Activated naive CD8-positive, alpha-beta T cell treated with anti-CD3 and anti-CD28 coated beads, Interleukin-2, amount 50 U/mL, for 24 hours (primary cell): ENCODE measurements at places on chromosomes 5 and 9.

DNA sequence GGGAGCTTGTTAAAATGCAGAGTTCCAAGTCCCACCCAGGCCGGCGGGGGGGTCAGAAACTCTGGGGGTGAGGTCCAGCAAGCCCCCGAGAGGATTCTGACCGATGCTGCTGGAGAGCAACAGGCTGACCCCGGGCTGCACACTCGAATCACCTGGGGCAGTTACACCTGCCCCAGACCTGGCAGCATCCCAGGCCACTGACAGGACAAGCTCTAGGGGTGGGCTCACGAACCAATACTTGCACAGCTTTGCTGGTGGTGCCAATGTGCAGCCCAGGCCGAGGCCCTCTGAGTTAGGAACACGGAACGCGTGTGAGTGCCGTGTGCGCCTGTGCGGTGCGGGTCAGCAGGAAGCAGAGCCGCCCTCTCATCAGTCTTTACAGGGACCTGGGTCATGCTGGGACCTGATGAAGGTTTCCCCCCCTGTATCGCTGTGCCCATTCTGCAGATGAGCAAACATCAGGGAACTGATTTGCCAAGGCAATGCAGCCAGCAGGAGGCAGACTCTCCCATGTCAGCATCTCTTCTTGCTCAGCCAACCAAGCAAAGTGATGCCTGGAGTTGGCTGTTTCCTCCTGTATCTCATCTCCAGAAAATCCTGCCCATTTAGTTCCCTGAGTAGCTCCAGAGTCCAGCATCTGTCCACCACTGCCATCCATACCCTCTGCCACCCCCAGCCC is 16.3 kb downstream of the FAM163B start:
- DNase-seq, result no peak

- no peak for DNase-seq
Measured at GRCh38 chr5:56479126-56479525, 246.0 kb upstream of the ANKRD55 start.

- DNase-seq, result no peak
Measured at GRCh38 chr5:133924221-133924920, 44.1 kb downstream of the C5orf15 start.

DNA sequence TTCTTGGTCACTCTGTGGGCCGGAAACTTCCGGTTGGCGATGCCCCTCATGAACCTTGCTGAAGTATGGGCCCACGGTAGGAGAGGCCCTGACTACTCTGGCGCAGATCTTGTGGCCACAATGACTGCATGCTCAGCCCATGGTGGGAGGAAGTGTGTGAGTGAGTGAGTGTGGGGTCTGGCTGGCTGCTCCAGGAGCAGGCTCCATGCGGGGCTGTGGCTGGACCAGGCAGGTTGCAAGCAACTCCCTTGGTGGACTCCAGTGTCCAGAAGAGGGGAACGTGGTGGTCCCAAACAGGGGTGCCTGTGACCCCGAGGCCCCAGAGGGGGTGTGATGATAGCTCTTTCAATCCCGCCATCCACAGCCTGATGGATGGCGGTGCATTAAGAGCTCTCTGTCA is 35.5 kb upstream of the PANK3 start:
- no peak for DNase-seq

- DNase-seq, result no peak
Measured at GRCh38 chr9:3008091-3008490, 164.2 kb upstream of the PUM3 start.

DNA sequence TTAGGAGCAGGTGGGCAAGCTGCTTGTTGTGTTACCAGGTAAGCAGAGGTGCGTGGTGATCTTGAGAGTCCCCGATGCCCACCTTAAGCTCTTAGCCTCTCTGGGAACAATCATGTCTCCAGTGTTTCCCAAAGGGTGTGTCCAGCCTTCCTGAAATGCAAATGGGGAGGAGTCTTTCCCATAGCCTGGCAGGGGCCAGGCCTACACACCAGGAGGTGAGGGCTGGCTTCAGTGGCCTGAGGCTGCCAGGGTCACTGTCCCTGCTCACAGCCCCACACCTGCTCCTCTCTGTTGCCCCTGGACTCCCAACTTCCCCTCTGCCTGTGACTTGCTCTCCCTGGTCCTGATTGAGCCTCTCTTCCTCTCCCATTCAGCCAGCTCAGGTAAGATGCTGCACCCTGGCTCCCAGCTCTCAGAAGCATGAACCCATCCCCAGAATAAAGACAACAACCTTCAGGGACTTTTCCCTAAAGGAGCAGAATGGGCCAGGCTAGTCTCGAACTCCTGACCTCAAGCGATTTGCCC is 65.7 kb upstream of the PHYKPL start:
- no peak for DNase-seq

GRCh38 chr9:116153765-116154333 is at the start of gene PAPPA:
PAPPA (plus strand) TSS chr9:116153791; CDS start chr9:116154173, 382 bp downstream.
- DNase-seq, result no peak

DNA sequence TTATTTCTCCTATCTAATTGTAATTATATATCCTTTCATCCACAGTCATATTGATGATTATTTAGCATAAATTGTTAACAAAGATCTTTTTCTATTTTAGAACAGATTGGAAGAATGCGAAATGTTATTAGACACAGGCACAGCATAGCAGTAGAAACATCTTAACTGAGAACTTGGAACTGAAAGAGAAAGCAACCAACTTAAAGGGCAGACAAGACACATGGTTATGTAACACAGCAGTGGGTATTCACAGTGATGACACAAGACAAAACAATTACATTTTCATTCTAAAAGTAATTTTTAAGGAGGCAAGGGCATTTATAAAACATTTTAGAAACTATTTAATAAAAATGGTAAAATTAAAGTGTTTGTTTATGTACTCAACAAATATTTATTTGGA is 57.7 kb upstream of the MEF2C start:
- DNase-seq, result no peak

DNA sequence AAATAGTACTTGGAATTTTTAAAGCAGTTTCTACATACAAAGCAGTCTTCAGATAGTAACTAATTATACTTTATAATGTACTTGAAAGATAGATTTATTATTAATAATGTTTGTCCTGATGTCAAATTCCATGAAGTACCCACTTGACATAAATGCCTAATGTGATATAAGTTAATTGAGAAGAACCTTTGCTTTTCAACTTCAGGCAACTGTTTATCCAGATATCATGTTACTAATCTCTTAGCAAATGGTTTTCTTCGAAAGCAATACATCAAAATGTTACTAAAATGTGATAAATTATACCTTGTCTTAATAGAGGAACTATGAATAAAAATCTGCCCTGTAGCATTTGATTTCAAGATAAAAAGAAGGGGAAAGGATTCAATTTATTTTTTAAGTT is 146.8 kb upstream of the FBXL17 start:
- no peak for DNase-seq

DNA sequence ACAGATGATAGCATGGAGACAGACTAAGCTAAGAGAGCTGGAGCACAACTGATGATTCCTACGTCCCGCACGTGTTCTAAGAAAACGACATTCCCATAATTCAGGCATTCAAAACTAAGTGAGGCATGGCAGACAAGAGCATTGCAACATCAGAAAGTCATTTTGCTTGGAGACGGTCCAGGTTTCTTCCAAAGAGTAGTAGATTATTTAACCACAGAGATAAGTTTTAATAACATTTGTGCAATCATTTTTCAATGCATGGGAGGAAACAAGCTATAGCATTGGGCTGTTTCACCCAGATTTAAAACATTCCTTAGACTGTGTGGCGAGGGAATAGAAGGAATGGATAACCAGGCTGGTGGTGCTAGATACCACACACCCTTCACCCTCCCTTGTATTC is 117.2 kb downstream of the APBA1 start:
- DNase-seq, result no peak

- DNase-seq, result peak; percentile 54
Measured at GRCh38 chr9:91421128-91421765, 2.4 kb downstream of the NFIL3 start.

DNA sequence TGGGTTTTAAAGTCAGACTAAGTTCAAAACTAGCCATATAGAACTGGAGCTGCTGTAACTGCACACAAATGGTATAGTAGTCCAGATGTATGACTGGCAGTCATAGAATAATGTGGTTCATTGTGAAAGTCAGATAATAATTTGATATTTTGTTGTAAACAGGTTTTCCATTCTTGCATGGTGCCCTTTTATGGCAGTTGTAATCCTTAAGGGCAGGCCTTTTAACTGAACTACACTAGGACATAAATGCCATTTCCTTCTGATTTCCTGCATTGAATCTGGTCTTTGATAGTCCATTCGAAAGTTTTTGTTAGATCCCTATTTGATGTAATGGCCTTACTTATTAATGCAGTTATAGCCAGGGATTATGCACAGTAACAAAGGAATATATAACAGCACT is 632.6 kb downstream of the PDE4D start:
- DNase-seq, result no peak

- no peak for DNase-seq
Measured at GRCh38 chr9:18343784-18344183, 130.2 kb upstream of the ADAMTSL1 start.

GRCh38 chr5:177496727-177497291 is 595 bp downstream of the PDLIM7 start:
- DNase-seq, result peak; percentile 50

DNA sequence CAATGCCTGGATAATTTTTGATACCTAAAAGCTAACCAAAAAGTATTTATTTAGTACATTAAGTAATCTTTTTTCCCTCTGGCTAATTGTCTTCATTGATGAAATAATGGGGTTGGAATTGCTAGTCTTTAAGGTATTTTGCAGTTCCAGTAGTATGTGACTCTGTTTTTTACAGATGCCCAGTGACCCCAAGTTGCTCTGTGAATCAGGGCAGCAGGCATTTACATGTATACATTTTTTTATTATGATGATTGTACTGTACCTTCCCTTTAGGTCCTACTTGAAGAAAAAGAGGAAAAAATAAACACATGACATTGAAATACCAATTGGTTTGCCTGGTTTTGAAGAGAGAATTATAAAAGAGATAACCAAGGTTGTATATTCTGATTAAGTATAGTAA is 385.5 kb downstream of the ADGRV1 start:
- DNase-seq, result no peak

- DNase-seq, result no peak
Measured at GRCh38 chr9:33068991-33069390, 7.5 kb downstream of the SMU1 start.

DNA sequence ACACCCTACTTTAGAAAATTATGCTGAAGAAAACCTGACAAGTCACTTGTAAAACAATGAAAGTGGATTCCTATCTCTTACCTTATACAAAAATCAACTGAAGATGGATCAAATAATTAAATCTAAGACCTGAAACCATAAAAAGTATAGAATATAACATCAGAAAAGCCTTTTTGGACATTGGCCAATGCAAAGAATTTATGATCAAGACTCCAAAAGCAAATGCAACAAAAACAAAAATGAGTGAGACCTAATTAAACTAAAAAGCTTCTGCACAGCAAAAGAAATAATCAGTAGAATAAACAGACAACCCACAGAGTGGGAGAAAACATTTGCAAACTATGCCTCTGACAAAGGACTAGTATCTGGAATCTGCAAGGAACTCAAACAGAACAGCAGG is 303.0 kb upstream of the CDH9 start:
- DNase-seq, result no peak

- DNase-seq, result peak; percentile 39
Measured at GRCh38 chr5:77972469-77973252, 196.5 kb upstream of the TBCA start.

DNA sequence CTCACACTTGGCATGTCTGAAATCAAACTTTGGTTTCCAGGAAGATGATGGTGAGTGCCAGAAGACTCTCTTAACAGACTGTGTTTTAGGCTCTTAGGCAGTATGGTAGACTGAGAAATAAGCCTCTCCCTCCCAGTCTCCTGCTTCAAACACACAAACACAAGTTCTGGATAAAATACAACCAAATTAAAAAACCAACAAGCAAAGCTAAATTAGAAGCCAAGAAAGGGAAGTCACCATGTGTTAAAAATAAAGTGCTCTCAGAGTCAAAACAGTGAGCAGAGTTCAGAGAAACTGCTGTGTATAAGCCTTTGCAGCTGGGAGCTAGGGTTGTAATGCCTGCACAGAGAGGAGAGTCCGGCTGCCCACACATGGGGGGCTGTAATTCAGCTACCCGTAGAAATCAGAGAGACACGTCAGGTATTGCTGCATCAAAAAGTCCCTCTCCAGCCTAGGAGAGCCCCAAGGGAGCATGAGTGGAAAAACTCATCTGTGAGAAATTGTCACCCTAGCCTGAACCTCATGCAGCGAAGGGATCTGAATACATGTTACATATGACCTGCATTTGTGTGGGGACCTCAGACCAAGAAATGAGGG is 62.6 kb downstream of the ANGPTL2 start:
- DNase-seq, result no peak

- DNase-seq, result no peak
Measured at GRCh38 chr5:74221413-74221812, 419.1 kb downstream of the ENC1 start.
